ENCODE measurements at places on chromosomes 2 and 18.

GRCh38 chr2:68368654-68369336 is 3.7 kb downstream of the PLEK start:
- no peak for DNase-seq

DNA sequence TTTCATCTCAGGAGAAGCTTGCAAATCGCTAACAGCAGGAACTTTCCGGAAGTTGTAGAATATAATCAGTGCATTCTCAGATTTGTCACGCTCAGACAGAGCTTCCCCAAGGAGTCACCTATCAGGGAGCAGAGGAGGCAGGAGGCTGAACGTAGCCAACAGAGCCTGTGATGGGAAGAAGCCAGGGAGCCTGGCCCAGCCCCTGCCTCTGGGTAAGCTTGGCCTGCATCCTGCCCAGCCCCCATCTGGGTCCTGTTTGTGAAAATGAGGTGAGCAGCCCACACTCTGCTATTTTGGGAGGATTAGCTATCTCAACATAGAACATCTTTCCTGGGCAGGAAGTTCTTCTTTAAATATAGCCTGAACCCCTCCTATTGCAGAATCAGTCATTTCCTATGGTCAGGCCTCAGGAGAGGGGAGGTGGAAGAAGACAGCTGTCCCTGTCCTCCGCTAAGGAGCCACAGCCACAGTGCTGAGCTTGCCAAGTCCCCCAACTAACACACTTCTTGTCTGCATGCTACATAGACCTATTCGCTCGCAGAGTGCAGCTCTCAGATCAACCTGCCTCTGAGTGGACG is 19.2 kb upstream of the PKDCC start:
- no peak for DNase-seq

GRCh38 chr18:39752351-39752750 is 2186.8 kb upstream of the CELF4 start:
- DNase-seq: no peak

GRCh38 chr2:233247116-233247515 is 4.4 kb upstream of the ATG16L1 start:
- no peak for DNase-seq

- DNase-seq: peak; percentile 72
These were observed 568.3 kb downstream of the LRRTM4 start for GRCh38 chr2:76953733-76954347.

- no peak for DNase-seq
These were observed 64.1 kb upstream of the MEIS1 start for GRCh38 chr2:66370824-66371223.
